ENCODE measurements at places on chromosomes 6 and 20.
A peak's percentile ranks its signal among the peaks of the same experiment; 100 is the strongest.

DNA sequence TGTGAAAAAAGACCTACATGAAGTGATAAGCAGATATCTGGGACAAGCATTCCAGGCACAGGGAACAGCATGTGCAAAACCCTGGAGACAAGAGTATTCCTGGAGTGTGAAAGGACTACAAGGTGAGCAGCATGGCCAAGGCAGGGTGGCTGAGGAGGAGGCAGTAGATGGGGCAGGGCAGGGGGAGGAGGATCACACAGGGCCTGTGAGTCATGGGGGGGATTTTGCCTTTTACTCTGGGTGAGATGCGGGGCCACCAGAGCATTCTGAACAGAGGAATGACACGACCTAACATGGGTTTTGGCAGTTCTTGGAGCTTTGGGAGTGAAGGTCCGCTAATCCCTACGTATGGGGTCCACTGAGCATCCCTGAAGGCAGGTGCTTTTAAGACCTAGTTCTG, 69.8 kb upstream of the CCN6 start:
- no peak for DNase-seq

DNA sequence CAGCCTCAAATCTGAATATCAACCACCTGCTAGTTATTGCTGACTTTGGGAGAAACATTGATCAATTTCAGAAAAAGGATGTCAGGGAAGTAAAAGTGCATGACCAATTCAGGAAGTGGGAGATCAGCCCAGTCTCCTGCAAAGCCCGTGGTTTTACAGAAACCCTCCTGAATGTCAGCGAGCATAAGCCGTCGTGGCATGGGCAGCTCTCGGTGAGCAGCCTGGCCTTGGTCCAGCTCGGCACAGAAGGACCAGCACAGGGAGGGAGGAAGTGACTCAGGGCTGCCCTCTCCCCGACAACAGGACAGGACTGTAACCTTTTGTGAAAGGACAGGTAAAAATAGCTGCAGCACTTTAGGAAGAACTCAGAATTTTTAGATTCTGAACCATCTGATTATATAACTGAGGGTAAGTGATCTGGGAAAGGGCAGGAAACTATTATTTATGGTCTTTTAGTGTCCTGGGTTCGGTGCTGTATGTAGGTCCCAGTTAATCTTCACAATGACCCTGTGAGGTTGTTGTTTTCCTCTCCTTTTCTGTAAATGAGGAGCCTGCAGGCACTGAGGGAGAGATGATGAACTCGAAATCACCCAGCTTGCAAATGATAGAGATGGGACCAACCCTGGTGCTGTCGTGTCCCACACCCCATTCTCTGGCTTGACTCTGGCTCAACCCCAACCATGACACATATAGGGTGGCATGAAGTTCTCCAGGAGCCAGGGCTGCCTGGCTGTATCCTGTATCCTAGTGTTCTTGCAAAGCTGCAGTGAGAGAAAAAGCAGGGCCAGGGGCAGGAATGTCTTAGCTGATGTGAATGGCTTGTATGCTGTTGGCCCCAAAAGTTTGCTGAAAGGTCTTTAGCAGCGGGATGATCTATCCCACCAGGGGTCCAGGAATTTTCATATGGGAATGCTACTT, 37.6 kb downstream of the NRN1 start:
- no peak for DNase-seq

- no peak for DNase-seq
These were observed 26.7 kb downstream of the FOXO3 start for GRCh38 chr6:108587258-108588059.

DNA sequence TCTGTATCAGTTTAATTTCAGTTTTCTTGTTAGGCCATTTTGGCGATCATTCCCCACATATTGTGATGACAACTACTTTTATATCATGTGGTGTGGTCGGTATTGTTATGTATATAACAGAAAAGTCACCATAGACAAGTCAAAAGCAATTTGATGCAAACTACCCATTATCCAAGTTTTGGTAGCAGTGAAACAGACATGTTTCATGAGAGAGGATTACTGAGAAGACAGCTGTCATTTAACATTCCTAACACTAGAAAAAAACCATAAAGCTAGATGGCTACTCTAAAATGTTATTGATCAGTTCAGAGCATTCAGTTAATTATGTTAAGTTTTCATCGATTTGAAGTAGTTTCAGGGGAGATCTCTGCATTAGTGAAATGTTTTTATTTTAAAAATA, 462.1 kb upstream of the SOX4 start:
- no peak for DNase-seq

DNA sequence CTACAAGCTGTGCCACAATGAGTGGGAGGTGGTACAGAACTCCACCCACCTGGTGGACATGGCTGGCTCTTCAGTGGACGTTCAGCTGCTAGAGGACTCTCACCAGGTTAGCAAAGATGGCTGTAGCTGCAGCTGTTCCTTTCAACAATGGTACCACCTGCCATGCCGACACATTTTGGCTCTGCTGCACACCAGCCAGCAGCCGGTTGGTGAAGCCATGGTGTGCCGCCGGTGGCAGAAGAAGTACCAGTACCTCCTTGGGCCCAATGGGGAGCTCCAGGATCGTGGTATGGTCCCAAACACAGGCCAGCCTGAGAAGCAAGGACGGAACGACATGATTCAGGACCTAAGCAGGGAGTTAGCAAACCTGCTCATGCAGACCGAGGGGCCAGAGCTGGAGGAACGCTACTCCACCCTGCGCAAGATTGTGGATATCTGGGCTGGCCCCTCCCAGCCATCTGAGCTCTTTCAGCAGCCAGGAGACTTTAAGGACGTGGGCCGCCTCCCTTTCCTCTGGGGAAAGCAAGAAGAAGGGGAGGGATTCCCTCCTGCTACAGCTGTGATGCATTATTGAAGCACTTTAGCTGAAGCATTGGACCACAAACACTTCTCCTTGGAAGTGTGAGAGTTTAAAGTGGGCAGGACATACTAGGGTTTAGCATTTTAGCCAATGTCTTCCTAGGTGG, 2.8 kb upstream of the ZSWIM1 start:
- DNase-seq: no peak

- DNase-seq: no peak
These were observed 597.5 kb upstream of the JAG1 start for GRCh38 chr20:11271319-11271718.

- DNase-seq: peak; percentile 74
These were observed 89.2 kb downstream of the UST start for GRCh38 chr6:148835920-148836441.

DNA sequence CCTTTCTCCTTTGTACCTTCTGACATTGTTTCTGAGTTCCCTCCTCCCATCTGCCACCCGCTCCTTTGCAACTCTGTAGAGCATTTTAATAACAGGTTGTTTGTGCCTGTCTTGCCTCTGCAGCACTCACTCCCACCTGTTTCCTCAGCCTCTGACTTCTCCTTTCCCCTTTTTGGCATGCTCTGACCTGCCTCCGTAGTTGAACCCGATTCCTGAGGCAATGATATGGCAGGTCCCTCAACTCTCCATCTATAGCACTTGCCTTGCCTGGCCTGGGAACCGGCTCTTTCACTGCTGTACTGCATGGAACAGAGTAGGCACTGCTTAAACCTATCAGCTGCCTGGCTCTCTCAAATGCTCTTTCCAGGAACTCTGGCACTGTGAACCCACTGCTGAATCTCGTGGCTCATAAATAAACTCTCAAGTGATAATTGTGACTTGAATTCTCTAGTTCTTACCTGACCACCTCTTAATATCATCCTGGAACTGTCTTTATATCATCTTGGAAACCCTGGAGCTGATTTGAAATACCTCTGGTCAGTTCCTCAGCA, 50.3 kb downstream of the UTRN start:
- DNase-seq: no peak
